PC-9 (cell line): ENCODE measurements at places on chromosomes 6 and 20. TPM values are rescaled to one million over a fixed set of nuclear protein-coding genes. Genes with fewer than 3 reads are reported as not detected.
A peak's percentile ranks its signal among the peaks of the same experiment; 100 is the strongest.

PBOV1 gene
- total RNA-seq, result not detected in 2 replicates

LY86 gene
- total RNA-seq, result not detected in 2 replicates

ANGPT4 gene
- total RNA-seq, result not detected in 2 replicates

WFDC10B gene
- total RNA-seq, result not detected in 2 replicates

GRCh38 chr6:134060491-134061106 is 8.2 kb upstream of the SLC2A12 start:
- DNase-seq, result peak; percentile 70

GRCh38 chr6:401994-402640 is 10.6 kb downstream of the IRF4 start:
- DNase-seq, result no peak

DNA sequence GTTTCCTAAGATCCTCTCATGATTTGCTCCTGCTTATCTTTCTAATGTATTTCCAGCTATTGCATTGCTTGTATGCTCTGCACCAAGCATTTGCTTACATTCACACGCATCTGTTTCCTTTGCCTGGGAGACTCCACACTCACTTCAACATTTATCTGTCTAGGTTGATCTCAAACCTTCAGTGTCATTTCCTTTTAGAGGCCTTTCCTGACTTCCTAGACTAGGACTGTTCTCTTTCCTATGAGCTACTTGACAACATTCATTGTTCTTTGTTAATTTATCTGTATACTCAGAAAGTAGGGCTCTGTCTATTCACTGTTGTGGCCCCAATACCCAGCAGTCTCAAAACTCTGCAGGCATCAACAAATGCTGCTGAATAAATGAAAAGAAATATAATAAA is 84.4 kb downstream of the WASF1 start:
- no peak for DNase-seq
